AML-193 (cell line): ENCODE measurements at places on chromosomes 11 and 22.

- DNase-seq: no peak
Observed at GRCh38 chr11:132140056-132140455, 769.6 kb downstream of the NTM start.

DNA sequence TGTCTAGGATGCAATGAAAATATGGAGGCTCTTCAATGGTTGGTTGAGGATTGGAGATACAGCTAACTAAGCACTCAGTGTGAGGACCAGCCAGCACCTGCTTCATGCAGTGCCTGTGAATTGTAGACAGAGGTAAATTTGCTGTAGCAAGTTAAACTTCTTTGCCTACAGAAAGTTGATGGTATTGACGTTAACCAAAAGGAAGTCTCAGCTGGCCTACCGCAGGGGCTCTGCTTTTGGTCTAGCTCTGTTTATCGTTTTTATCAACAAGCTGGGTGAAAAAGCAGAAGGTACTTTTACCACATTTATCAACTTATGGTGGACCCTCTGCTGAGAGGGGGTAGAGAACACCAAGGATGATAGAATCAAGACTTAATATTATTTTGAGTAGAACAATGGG, 51.6 kb downstream of the GRAMD1B start:
- no peak for DNase-seq

DNA sequence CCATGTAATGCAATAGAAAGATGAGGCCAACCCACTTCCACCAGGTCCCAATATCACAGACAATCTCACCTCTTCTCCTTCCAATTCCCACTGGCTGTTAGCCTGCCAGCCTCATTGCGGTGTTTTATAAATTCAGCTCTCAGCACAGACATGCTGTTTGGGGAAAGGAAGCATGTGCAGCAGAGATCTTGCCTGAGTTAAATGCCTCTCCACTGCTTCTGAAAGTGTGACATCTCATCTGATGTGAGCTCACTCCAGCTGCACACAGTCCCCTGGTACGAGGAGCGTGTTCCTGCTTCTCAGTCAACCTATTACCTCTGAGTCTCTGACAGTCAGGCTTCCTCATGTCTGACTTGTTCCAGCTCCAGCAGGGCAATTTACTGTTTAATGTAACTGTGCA, 122.7 kb upstream of the GUCY1A2 start:
- no peak for DNase-seq

GRCh38 chr11:118358071-118358470, 1.3 kb upstream of the UBE4A start:
- no peak for DNase-seq

- DNase-seq: no peak
Observed at GRCh38 chr11:83583757-83584366, 297.7 kb upstream of the CCDC90B start.

- no peak for DNase-seq
Observed at GRCh38 chr11:9120664-9121468, 29.5 kb upstream of the SCUBE2 start.

GRCh38 chr11:11537372-11537771, 84.4 kb downstream of the GALNT18 start:
- no peak for DNase-seq

DNA sequence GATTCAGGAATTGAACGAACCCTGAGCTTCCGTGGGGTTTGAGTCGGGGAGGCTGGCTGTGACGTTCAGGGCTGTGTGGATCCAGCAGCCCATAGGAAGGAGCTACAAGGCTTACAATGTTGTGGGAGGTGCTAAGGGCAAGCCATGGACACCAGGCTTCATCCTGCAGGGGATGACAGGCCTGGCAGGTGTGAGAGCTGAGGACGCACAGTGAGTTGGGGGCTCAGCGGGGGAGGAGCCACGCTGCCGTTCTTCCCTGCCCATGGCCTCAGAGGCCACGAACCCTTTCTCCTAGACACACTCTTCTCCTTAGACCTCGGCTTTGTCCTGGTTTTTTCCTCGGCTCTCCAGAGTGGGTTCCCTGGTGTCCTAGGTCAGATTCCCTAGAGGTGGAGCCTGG, 113.3 kb upstream of the SLC22A12 start:
- DNase-seq: no peak

DNA sequence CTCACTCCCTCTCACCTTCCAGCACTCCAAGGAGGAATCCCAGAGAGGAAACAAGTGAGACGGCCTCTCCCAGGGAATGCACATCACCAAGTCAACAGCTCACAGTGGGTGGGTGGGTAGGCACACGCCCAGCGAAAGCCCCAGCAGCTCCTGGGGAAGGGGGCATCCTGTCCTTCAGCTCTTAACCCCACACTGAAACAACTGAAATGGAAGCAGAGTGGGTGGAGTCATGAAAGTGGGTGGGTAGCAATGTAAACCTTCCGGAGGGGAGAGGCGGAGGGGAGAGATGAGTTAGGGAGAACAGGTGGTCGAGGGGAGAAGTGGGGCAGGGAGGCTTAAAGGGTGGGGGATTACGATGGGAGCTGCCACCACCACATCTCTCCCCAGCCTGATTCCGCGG, 5.4 kb downstream of the MCHR1 start:
- DNase-seq: no peak

GRCh38 chr11:16779436-16779835, 41.0 kb downstream of the C11orf58 start:
- peak; percentile 20 for DNase-seq

- DNase-seq: no peak
Observed at GRCh38 chr22:48267681-48268080, 1505.2 kb downstream of the TBC1D22A start.

- no peak for DNase-seq
Observed at GRCh38 chr22:29224859-29225410, 19.2 kb downstream of the EMID1 start.

DNA sequence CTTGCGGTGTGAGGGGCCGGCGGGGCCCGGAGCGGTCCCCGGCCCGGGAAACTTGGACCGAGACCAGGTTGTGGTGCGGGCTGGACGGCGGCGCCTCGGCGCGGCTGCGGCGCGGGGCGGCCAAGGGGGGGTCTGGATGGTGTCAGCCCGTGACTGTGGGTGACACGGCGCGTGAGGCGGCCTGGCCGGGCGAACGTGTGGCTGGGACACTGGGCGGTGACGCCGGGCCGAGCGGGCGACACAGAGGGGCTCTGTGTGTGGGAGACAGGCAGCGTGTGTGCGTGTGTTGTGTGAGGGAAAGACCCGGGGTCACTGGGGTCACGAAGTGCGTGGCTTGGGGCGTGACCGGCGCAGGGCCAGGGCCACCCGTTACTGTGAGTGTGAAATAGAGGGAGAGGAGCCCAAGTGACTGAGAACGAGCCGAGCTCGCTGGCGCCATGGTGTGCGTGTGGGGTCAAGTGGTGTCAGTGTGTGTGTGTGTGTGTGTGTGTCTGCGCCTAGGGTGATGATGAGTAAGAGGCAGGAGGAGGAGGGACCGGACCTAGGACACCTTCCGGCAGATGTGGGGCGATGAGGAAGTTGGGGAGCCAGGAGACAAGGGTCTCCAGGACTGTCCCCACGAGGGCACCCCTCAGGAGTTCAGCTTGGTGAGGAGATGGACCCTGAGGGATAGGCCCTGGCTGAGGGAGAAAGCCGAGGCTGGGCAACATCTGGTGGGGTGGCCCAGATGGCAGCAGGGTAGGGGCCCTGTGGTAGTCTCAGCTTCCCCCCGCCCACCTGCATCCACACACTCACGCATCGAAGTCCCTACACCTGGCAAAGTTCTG, 817 bp downstream of the RELT start:
- DNase-seq: peak; percentile 88

- no peak for DNase-seq
Observed at GRCh38 chr11:58784995-58785394, 53.3 kb upstream of the GLYAT start.

- DNase-seq: no peak
Observed at GRCh38 chr11:125308246-125308645, 143.7 kb downstream of the PKNOX2 start.

- no peak for DNase-seq
Observed at GRCh38 chr11:7965386-7965785, at the start of gene NLRP10. Gene NLRP10 (minus strand): TSS chr11:7965447. CDS start chr11:7963495, 1,952 bp downstream.

DNA sequence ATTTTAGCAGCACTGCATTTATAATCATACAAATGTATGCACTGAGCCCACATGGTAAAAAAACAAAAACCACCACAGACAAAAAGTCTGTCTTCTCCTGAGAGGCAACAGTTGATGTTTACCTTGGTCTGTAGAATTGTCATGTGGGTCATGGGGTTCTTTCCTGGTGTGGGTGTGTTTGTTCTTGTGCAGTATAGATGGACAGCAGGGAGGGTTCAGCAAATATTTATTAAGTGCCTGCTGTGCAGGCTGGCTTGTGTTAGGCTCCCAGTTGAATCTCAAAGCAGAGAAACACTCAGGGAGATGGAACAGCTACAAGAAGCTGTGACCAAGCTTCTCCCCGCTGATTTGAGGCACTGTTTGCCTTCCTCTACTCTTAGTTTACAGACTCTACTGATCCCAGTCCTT, 82.2 kb downstream of the PISD start:
- DNase-seq: no peak

DNA sequence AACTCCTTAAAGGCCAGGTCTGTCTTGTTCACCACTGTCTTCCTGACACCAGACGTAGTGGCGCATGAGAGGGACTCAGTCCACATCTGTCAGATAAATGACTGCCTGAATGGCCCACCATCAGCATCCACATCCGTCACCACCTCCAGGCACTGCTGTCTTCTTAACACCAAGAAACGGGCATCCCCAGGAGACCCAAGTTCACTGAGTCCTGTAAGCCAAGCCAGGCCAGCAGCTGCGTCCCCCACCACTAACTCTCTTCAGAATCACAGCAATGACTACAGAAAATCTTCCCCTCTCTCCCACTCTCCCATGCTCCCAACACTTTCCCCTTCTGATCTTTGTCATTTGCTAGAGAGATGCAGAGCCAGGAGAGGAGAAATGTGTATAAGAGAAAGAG, 47.3 kb upstream of the LRRC32 start:
- no peak for DNase-seq
